Stimulated activated CD4-positive, alpha-beta T cell treated with anti-CD3 and anti-CD28 coated beads, Interleukin-4, amount 100 ng/mL, for 24 hours (primary cell): ENCODE measurements at places on chromosomes 13 and 19.

DNA sequence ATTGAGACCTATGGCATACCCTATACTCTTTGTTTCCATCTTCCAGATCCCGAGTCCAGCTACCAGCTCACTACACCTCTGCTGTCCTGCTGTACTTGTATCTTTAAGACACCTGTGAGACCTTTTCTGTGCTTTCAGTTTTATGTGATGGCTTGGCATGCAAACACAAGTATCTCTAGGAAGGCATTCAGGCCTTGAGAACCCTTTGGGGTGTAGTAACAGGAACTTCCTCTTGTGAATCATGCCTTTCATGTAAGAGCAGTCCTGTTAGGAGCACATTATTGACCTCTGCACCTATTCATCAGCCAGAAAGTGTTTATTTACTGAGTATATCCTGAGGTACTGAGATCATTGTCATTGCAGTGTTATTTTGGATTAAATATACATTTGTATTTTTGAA lies 87.0 kb upstream of the HTR2A start:
- DNase-seq = no peak

- no peak for DNase-seq
These were observed 531.8 kb downstream of the EFNB2 start for GRCh38 chr13:106003651-106004050.

DNA sequence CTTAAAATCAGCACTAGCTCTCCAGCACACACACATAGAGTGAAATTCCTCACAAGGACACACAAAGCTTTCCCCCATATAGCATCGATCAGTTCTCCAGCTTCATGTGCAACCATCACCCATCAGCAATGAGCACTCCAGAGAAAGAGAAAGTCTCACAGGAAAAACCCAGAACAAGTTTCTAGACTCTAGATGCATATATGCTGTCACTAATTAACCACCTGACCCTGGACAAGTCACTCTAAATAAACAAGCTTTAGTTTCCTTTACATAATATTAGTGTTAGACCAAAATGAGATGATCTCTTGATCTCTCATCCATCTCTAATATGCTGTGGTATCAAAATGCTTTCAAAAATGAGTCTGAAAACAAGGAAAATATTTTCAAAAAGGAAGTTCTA lies 81.2 kb downstream of the TBC1D4 start:
- DNase-seq = no peak

DNA sequence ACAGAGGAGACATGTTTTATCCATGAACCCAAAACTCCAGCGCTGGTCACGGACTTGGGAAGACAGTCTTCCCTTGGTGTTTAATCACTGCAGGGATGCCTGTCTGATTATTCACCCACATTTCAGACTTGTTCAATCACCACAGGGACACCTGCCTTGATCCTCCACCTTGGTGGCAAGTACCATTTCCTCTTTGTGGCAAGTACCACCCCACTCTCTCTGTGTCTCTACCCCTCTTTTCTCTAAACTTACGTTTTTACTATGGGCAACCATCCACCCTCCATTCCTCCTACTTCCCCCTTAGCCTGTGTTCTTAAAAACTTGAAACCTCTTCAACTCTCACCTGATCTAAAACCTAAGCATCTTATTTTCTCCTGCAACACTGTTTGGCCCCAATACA lies 16.8 kb downstream of the ZNF83 start:
- no peak for DNase-seq

GRCh38 chr13:93624311-93624777 lies 397.7 kb downstream of the GPC6 start:
- DNase-seq = no peak

DNA sequence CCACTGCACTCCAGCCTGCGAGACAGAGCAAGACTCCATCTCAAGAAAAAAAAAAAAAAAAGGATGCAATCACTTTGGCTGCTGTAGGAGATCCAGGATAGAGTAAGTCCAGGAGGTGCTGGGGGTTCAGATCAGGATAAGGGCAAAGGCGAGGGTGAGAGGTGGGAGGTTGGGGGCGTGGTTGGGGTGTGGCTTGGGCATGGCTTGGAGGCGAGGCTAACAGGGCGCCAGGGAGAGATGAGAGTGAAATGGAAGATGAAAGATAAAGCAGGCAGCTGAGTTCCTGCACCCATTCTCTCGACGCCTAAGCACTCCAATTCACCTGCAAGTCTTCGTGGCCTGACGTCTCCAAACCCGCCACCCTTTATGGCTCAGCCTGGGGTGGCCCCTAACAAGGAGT lies 25.0 kb upstream of the ZNRF4 start:
- no peak for DNase-seq

GRCh38 chr13:111370570-111371535 lies 50.4 kb downstream of the TEX29 start:
- no peak for DNase-seq

DNA sequence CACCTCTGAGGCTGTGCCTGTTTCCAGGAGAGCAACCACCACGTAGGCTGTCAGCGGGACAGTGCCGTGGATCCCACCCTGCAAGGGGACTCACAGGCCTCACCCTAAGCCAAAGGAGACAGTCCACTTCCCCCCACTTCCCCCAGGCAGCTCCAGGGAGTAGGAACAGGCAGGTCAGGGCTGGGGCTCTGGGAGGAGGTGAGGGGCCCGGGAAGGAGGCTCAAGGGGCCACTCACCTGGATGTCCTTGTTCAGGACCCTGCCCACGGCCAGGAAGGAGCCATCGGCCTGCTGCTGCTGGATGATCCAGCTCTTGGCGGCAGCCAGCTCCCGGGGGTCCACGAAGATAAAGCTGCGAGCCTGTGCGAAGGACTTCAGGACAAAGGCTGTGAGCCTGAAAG lies 25.6 kb downstream of the F2RL3 start:
- no peak for DNase-seq

DNA sequence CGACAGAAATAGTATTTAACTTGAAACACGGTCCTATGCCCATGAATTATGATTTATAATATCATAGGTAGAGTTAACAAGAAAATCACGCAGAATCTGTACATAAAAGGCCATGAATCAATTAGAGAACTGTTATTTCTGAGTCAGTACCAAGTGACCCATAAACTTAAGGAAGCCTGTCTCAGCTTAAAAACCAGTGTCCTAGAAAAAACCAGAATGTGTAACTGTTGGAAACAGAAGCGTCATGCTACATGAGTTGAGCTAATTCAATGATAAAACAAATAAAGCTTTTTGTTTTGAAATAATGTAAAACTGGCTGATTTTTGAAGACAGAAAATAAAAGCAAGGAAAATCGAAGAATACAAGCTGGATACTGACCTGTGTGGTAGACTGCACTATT lies 34.8 kb upstream of the SGCG start:
- no peak for DNase-seq

GRCh38 chr19:39631178-39631577 lies 24.5 kb upstream of the LGALS16 start:
- DNase-seq = no peak

- DNase-seq = no peak
These were observed 1612.3 kb upstream of the PRR20A start for GRCh38 chr13:55528434-55528833.

GRCh38 chr13:49596221-49596620 lies 10.9 kb upstream of the RCBTB1 start:
- no peak for DNase-seq

GRCh38 chr13:90448466-90449037 lies 898.9 kb upstream of the MIR17HG start:
- no peak for DNase-seq

DNA sequence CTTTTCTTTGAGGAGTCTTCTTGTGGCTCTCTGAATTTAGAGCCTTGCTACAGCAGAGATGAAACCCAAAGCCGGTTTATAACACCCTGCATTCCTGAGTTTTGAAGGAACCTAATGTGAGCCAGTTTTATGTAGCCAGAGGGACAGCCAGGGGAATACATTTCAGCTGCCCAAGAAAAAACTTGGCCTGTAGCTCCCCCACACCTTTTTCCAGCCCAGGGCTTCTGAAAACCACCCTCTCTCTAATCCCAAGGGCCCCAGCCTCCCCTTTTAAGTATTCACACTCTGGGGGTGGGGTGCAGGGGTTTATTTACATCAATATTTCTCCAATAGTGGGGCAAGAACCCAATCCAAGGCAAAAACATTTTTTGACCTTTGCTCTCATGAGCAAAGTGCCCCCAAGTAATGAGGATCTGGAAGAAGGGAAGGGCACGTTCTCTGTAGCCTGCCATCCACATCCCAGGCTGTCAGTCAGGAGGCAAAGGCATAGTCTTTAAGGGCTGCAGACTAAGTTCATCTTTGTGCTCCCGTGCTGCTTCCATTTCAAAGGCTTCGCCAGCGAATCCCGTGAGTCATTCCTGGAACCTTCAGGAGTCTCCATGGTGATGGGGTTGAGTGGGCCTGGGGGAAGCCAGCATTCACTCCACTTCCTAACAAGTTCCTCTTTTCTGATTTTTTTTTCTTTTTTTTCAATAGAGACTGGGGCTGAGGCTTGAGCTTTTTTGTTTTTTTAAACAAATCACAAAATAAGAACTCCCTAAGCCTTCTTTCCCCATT lies 33.2 kb upstream of the MEDAG start:
- DNase-seq = no peak

- DNase-seq = peak; percentile 40
These were observed 13.2 kb upstream of the ASF1B start for GRCh38 chr19:14149509-14149994.

- DNase-seq = no peak
These were observed 73.6 kb downstream of the COL4A1 start for GRCh38 chr13:110233181-110233950.

- peak; percentile 19 for DNase-seq
These were observed 800 bp downstream of the ETFB start for GRCh38 chr19:51365211-51365964.

- peak; percentile 76 for DNase-seq
These were observed 6.7 kb downstream of the NAPSA start for GRCh38 chr19:50358483-50359327.

DNA sequence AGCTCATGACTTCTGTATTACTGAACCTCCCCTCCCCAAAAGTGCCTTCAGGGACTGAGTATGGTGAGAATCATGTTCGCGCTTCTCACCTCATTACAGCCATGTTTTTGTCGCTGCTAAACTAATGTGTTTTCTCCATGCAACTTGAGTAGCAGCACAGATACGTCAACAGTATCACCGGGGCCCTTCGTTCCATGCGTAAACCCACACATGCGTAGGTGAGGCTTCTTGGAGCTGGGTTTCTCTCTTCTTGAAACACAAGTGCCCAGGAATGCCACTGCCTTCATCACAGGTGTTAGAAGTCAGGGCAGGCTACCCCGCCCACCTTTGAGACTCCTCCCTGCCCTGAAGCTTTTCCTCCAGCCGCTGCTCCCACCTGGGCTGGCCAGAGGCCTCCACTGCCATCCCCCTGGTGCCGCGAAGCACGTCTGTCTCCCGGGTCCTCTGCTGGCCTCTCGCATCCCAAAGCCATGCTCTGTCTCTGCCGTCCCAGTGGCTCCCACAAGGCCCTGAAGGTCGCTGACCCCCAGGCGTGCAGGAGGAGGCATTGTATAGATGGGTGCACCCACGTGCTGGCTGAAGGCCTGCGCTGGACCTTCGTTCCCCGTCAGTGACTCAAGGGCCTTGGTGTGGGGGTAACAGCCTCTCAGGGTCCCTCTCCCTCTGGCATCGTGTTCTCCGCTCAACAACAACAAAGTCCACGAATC lies 135.3 kb upstream of the MCF2L start:
- no peak for DNase-seq

GRCh38 chr19:40274585-40275544 lies 10.3 kb downstream of the AKT2 start:
- DNase-seq = peak; percentile 19

GRCh38 chr13:20190481-20191310 lies 2.0 kb downstream of the GJB2 start:
- DNase-seq = no peak

DNA sequence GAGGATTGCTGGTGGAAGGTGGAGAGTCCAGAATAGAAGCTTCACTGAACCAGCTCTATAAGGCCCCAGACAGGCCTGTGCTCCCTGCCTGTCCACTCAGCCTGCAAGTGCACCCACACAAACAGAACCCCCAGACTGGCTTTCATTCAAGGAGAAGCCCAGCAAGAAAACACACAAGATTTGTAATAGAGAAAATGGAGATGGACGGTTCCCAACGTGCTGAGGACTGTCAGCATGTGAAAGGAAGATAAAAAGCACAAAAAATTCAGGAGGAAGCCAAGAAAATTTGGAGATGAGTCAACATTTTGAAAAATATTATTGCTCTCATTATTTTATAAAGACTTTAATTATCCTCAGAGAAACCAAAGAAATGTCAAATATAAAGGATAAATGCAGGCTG lies 218.2 kb upstream of the SLC10A2 start:
- no peak for DNase-seq

- DNase-seq = no peak
These were observed 348.3 kb upstream of the SLITRK1 start for GRCh38 chr13:84230568-84230967.

GRCh38 chr13:41622432-41623429 lies 165.4 kb downstream of the RGCC start:
- DNase-seq = no peak

- DNase-seq = no peak
These were observed 98.7 kb downstream of the FAM216B start for GRCh38 chr13:42880056-42880605.

DNA sequence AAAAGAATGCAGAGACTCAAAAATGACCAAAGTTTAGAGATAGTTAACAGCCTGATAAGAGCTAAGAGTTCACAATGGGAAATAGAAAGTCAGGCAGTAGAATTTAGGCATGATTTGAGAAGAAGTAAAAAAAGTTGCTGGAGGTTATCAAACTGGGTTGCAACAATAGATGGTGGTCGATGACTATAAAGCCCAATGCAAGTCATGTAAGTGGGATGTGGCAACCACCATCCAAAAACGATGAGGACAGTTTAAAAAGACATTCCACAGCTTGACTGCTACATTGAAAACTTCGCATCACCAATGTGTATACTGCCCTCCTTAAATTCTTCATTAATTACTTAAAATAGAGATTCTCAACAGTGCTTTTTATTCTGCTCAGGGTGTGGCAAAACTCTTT lies 19.7 kb downstream of the ELF1 start:
- no peak for DNase-seq

- no peak for DNase-seq
These were observed 76.0 kb upstream of the LSM14A start for GRCh38 chr19:34096020-34096915.

DNA sequence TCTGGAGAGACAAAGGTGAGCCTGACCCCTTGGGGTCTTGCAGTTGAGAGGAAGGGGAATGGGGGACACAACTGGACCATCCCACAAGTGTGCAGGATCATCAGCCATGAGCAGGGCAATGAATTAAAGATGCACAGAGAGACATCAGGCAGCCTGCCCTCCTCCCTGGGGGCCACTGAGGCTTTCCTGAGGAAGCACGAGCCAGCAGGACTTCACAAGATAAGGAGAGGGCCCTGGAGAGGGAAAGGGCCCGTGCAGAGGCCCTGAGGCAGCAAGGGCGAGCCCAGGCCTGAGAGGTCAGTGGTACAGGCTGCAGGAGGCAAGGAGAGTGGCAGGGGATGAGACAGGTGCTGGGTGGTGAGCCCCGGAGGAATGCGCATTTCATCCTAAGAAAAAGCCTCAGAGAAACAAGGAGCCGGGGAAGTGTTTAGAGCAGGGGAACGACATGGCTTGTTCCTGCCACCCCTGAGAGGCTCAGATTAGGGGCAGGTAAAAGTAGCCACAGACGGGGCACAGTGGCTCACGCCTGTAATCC lies 9.0 kb upstream of the PRKD2 start:
- DNase-seq = no peak

GRCh38 chr19:3184847-3185460 lies 776 bp upstream of the NCLN start:
- DNase-seq = peak; percentile 73
